Hepatocyte (in vitro differentiated cells): ENCODE measurements at places on chromosomes 3 and 15. TPM values are rescaled to one million over a fixed set of nuclear protein-coding genes. Genes with fewer than 3 reads are reported as not detected.

ZNF80 gene
- not detected in 2 replicates for total RNA-seq

DNA sequence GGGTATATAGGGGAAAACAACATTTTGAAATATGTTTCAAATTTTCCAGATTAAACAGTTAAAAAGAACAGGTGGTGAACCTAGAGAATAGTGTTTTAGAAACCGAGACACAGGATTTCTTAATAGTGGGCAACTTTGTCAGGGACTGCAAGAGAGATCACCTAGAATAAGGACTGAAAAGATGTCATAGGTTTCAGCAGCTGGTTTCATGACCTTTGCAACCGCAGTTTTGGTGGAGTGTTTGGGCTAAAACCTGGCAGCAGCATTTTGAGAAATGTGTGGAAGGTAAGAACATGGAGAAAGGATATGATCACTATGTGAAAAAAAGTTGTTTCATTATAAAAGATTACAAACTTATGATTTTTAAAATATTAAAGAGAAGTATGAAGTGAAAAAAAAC, 34.9 kb downstream of the PRKCI start:
- no peak for DNase-seq

- DNase-seq = peak; percentile 59
Measured at GRCh38 chr3:48851407-48851806, 3.7 kb upstream of the PRKAR2A start.

GRCh38 chr3:76552653-76553052, 487.2 kb upstream of the ROBO2 start:
- no peak for DNase-seq

GRCh38 chr3:3069723-3070122, 40.5 kb downstream of the IL5RA start:
- DNase-seq = no peak

DNA sequence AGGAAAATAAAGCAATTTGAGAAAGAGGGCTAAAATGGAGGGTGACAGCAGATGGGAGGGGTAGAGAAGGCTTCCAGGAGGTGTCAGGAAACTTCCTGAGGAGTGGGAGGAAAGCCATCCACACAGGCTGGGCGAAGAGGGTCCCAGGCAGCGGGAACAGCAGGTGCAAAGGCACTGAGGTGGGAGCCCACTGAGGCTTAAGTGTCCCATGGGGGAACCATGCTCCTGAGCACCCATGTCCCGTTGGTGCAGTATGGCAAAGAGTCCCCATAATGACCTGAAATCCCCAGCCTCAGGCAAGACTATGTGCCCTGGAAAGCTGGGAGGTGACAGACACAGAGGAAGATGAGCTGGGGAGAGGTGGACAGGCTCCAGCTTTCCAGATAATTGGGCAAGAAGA, 30.0 kb downstream of the CFAP100 start:
- no peak for DNase-seq

GRCh38 chr15:92674347-92674746, 18.8 kb upstream of the FAM174B start:
- DNase-seq = no peak

GRCh38 chr3:72154391-72155335, 369.7 kb upstream of the PROK2 start:
- DNase-seq = peak; percentile 60

CDCP1 gene
- 7.0 and 7.3 TPM in 2 replicates for total RNA-seq

GRCh38 chr3:44136421-44136820, 105.3 kb upstream of the TOPAZ1 start:
- DNase-seq = peak; percentile 41

- no peak for DNase-seq
Measured at GRCh38 chr15:73015493-73015892, 36.8 kb upstream of the NEO1 start.

GRCh38 chr3:141128126-141128777, 77.1 kb downstream of the SPSB4 start:
- DNase-seq = no peak

DNA sequence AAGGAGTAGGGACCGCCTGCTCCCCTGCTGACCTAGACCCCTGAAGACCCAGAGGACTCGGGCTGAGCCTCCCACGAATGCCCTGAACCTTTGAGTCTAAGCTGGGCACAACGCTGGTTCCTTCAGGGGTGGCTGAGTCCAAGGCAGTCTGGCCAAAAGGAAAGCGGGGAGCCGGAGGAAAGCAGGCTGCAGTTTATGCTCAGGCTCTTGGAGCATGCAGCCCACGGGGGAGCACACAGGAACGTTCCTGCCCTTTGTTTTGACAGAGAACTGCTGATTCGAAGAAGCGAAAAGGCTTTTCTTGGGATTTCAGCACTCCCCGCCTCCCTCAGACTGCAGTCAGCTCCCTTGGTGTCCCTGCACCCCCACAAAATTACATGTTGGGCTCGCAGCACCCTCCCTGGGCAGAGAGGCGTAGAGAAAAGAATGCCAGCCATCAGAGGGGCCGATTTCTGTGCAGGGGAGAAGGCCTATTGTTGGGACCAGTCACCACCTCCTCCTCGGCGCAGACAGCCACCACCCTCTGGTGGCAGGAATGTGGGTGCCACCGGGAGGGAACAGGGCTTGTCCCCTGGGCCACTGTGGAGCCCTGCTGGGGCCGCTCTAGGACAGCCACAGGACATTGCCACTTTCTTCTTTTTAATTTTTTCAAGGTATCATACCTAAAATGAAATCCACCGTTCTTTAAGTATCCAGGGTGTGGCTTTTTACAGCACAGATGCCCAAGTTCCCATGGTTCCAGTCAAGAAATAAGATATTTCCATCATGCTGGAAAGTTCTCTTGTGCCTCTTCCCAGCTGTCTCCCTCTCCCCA, 72.2 kb downstream of the SMAD6 start:
- DNase-seq = peak; percentile 89

SPATA12 gene
- total RNA-seq = 0.08 and 0.10 TPM in 2 replicates
